NCI-H1436 (cell line): ENCODE measurements at places on chromosomes 3 and 15.
A peak's percentile ranks its signal among the peaks of the same experiment; 100 is the strongest.

GRCh38 chr15:59312205-59312604 is 60.5 kb downstream of the MYO1E start:
- DNase-seq, result no peak

- peak; percentile 47 for DNase-seq
These were observed 21.3 kb upstream of the DAPK2 start for GRCh38 chr15:64067564-64068030.

DNA sequence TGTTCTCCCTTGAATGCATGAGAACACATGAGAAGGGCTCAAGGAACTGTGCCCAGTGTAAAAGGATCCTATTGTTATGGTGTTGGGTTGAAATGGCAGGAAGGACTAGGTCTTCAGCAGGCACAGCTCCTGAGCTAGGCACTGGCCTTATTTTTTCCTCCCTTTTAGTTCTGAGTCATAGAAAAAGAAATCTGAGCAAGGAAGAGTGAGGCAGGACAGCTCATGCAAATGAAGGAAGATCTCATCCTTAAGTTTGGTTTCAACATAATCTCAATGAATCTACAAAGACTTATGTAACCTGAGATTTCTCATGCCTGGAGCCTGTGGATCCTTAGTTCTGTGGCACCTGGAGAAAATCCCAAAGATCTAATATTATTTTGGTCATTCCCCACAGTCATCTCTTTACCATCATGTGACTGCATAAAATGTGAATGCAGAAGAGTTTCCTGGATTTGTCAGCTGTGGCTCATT is 188.6 kb upstream of the TBL1XR1 start:
- DNase-seq, result no peak

GRCh38 chr3:119595639-119596334 is 1.9 kb upstream of the PLA1A start:
- DNase-seq, result no peak

DNA sequence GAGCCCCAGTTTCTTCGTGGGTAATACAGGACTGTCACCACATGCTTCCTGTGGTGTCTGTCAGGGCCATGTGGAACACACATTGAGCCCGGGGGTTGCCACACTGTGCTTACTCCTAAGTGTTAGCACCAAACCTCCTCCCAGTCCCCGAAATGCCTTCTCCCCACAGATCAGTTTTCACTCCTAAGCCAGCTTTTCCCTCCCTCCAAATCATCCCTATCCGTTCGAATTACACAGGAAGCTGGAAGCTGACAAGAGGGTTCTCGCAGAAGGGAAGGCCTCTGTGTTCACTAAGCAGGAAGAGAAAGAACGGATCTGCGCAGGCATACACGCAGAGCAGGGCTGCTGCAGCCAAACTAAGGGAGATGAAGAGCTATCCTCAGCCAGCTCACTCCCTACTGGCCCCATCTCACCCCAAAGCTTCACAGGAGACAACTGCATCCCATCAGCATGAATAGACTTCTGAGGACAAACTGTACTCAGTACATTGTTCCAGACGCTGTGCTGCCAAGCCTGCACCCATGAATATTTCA is 32.3 kb downstream of the XXYLT1 start:
- DNase-seq, result no peak

- no peak for DNase-seq
These were observed 529.2 kb downstream of the GABRG3 start for GRCh38 chr15:27500206-27500605.

DNA sequence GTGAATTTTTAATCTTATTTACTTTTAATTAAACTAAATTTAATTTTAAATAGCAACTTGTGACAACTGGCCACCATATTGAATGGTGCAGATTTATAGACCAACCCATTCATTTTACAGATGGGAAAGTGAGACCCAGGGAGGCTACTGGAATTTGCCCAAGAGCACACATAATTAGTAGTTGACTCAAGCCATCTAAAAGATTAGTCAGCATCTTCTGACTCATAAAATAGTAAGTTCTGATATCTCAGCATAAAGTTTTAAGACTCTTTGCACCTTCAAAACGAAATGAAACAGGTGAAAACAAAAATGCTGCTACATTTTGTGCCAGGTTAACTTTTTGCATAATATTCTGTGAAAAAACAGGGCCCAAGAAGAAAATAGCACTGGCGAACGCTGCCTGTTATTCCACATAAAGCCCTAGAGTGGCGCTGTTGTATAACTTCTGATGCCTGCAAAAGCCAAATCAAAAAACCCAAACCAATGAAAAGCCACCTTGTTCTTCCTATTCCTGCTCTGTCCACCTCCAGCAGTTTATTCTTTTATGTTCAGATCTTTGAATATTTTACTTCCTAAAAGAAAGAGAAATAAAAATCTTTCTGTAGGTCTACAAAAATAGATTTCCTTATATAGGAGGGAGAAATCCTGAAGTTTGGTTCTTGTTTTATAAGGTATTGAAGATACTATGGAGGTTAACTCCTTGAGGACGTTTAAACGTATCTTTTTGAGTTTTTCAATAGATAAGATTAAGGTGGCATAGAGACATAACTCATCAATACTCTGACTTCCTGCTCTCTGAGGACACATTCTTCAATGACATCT is 62.8 kb downstream of the OTOL1 start:
- DNase-seq, result peak; percentile 39

DNA sequence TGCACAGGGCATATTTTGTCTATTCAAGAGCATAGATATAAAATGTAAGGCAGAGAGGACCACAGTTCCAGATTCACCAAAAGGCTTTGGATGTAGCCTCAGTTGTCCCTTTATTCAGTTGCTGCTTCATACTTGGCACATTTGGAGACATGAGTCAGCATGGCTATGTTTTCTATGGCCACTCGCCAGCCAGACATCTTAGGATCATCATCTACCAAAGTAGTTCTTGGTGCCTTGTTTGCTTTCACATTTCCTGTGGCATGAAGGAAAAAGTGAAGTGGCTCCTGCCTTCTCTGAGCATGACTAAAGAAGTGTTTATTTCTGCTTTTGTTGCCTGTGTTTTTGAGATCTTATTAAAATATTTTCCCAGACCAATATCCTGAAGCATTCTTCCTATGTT is 7.2 kb downstream of the SUSD5 start:
- DNase-seq, result no peak

DNA sequence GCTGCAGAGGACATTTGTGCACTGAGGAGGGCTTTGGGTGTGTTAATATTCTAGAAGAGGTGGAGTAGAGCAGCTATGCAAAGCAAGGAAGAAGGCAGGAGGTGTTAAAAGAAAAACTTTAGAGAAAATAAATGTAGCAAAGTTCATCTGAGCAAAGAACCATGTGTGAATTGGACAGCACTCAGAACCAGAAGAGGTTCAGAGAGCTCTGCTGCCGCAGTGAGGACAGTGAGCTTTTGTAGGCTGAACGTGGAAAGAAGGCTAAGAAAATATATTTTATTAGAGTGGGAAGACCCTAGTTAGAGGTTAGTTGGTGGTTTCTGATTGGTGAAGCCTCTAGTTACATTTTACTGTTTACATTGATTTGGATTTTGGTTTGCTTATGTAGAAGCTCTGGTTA is 50.7 kb downstream of the ST6GAL1 start:
- DNase-seq, result no peak

- DNase-seq, result no peak
These were observed 1136.1 kb downstream of the OTOL1 start for GRCh38 chr3:162632672-162633071.

DNA sequence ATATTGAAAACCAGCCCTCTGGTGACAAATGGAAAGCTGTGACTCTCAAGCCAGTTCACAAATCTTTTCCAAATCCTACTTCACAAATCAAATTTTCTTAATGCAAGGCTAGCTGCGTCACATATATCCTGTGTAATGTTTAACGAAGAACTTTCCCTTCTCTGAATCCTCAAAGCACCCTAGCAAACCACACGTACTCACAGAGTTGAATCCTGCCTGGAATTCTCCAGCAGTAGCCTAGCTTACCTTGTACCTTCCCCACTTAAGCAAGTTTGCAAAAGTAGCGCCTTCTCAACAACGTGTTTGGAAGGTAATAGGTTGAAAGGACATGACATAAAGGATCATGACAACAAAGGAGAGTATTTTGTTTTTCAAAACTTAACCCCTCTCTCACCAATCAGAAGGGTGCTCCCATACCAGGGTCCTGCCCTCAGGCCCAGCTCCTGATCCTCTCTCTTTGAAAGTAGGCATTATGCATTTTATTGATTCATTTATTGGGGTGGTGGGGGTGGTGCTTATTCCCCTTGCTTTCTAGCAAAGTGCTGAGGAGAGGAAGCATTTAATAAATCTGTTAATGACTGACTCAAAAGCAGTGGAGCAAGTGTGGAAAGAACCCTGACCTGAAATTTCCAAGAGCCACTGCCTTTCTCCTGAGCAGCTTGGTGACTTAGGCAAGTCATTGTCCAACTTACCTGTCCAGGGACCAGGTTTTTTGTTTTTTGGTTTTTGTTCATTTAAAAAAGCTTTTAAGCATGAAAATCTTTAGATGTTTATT is 531.6 kb downstream of the MECOM start:
- DNase-seq, result no peak

DNA sequence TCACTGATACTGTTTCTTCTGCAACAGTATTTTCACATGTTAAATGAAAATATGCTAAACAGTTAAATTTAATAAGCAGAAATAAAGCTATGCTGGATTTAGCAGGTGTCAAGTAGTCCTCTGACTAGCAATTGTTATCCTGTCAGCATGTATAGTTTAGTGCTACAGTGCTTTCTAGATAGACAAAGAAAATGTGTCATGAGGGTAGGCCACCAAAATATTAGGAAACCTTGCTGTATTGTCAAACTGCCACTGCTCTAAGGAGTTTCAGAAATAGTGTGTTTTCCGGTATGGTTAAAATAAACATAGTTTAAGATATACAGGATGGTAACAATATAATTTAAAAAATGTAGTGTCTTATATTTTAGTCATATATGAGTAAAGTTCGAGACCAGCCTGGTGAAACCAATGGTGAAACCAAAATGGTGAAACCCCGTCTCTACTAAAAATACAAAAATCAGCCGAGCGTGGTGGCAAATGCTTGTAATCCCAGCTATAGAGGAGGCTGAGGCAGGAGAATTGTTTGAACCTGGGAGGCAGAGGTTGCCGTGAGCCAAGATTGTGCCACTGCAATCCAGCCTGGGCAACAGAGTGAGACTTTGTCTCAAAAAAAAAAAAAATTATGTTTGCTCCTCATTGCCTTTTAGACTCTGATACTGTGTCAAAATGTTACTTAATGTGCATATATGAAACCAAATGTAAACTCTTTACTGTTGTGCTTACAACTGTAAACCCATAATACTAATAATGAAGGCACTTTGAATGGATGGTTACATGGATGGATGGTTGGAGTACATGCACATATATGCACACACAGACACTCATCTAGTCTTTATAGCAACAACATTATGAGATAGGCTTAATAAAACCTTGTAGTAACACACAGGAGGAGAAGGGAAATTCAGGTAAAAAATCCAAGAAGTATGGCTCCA is 204.8 kb downstream of the RSRC1 start:
- no peak for DNase-seq

DNA sequence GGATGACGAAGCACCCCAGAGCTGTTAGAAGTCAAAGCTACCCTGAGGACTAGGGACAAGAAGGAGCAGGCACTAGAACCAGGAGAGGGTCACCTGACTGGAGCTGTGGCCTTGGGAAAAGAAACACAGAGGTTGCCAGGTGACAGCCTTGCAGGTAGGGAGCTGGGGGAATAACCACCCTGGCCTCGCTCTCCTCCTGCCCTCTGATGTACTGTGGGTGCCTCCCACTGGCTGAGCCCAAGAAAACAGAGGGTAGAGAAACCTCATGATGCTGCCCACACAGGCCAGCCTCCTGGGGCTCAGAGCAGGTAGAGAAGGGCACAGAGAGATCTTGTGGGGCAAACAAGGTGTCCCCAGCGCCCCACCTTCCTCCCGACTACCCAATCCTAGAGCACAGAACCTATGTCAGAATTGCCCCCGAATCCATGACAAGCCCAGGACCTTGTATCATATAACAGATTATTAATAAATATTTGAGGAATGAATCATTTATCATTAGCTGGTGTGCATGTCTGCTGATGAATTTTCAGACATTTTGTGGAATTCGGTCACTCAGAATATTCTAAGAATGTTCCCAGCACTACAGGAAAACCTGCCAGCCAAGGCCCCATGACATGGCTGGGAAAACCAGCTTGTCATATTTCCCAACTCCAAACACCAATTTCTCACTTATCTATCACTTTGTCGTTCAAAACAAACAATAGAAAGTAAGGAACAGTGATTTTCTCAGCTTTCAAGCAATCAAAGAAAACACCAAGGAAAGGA is 59.8 kb upstream of the MEX3B start:
- peak; percentile 49 for DNase-seq

DNA sequence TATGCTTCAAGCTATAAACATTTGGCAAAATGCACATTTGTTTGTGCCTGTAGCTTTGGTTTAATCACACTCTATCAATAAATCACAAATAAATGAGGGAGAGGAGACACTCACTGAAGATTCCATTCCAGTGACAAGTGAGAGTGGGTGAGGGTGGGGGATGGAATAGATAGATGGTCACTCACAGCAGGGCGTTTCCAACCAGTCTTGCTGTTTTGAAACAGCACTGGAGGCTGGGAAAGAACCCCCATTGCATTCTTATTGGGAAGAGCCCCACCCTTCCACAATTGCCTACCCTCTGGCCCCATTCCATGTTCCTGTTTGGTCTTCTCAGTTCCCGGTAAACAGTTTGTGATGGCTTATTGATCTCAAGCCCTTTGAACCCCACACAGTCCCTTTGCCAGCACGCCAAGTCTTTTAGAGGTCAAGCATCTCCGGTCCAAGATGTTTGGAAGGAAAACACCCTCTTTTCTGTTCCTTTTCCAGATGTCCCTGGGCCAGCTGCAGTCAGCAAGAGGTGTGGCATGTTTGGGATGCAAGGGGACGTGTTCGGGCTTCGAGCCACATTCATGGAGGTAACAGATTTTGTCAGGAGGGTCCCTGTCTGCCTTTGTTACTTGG is 30.7 kb downstream of the LMCD1 start:
- no peak for DNase-seq

- no peak for DNase-seq
These were observed 9.4 kb downstream of the FAM174B start for GRCh38 chr15:92646216-92646615.

GRCh38 chr15:78909791-78910228 is 35.0 kb downstream of the CTSH start:
- DNase-seq, result no peak

DNA sequence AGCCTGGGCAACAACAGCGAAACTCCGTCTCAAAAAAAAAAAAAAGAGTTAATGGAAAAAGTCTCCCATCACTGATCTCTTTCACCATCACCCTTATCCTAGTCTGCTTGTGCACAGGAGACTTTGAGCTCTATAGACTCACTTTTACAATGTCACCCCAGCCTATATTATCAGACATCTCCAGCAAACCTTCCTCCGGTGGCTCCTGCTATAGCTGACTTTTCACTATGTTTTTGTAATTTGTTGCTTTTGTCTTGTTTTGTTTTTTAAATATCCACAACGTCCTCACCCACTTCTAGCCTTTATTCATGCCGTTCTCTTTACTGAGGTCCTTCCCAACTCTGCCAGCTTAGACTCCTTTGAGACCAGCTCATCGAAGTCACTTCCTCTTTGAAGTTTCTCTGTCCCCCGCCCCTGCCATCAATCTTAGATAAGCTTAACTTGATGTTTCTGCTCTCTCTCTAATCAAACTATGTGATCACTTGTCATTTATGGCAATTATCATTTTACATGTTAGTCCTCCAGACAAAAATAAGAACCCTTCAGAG is 82.7 kb upstream of the CHD2 start:
- DNase-seq, result no peak
